Pancreas (tissue), 10 donors: ENCODE measurements at places on chromosomes 7 and 10. TPM values are rescaled to one million over a fixed set of nuclear protein-coding genes. Genes with fewer than 3 reads are reported as not detected.

DNA sequence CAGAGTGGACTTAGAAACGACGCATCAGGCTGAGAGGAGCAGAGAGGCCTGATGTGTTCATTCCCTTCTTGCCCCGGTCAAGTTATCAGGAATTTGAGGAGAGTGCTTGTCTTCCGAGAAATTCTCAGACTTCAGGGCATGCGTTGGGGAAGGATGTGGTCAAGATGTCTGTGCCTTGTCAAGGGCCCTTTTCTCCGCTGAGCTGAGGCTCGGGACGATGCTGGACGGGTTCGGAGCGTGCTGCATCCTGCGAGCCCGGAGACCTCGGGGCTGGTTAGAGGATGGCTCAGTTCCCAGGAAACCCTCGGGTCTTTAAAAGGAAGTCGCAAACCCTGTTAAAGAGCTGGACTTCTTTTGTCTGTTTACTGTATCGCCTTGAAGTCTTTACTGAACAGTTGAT, 325.4 kb downstream of the ADARB2 start:
- no peak for DNase-seq

DNA sequence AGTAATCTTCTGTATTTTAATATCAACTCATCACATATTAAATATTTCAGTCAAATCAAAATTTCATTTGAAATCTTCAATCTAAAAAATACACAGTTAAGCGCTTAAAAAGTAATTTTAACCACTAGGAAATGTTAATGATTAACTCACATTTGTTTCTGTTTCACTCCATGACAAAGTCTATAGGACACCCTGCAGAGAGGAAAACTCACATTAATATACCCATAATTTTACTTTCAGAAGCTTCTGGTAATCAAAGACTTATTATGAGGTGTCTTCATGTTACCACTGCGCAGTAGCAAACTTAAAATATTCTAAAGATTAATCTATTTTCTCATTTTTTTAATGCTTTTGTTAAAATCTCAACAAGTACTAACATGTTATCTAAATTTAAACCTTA, 41.0 kb upstream of the ZNF518A start:
- no peak for DNase-seq

DNA sequence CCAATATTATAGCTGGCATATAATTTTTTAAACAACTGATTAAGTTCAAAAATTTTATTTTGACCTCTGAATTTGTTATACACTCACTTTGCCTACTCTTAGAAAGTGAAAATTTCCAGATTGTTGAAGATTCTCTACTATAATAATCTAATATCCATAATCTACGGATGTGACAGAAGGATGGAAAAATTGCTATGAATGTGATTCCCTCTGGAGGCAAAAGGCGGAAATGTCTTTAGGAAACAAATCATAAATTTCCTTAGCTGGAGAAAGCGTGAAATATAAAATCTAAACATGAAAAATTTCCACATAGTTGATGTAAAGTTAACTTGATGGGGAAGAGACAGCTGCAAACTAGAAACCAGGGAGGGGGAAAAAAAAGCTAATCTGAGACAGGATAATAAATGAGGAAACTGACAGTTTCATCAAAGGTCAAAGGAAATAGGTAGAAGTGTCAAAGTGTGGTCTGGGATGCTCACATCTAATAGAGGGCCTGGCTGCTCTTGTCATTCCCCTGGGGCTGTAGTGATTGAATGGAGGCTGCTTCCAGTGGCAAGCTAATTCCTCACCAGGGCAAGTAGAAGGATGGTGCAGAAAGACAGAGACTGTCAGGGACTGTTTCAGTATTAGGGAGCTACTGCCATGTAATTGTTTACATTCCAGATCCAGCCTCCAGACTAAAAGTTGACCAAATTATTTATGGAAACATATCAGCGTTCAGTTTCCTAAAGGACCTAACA, 264.5 kb downstream of the SDHAF3 start:
- no peak for DNase-seq

GRCh38 chr7:132437730-132438129, 138.5 kb downstream of the PLXNA4 start:
- DNase-seq: no peak

GRCh38 chr7:50358041-50358705, 53.7 kb downstream of the IKZF1 start:
- DNase-seq: no peak

- DNase-seq: no peak
Observed at GRCh38 chr7:73582664-73583202, 4.4 kb upstream of the TBL2 start.

DNA sequence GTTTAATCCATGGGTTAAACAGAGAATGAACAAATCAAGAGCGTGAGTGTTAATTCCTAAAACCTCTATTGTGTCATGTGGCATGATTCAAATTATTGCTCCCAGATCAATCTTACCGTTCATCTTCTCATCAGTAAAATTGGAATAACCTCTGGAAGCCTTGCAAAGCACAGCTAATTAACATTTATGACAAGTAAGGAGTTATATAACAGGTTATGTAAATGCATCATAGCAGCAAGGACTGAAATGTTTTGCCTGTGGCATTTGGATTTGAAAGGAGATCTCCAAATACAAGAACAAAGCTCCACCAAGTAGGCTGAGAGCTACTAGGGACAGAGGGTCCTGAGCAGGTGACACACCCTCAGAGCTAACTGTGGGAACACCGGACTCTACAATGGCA, 502.9 kb upstream of the CELF2 start:
- no peak for DNase-seq

- no peak for DNase-seq
Observed at GRCh38 chr7:134431815-134432214, 27.1 kb downstream of the AKR1B1 start.

GRCh38 chr10:27072436-27073114, 27.7 kb downstream of the ANKRD26 start:
- no peak for DNase-seq

DNA sequence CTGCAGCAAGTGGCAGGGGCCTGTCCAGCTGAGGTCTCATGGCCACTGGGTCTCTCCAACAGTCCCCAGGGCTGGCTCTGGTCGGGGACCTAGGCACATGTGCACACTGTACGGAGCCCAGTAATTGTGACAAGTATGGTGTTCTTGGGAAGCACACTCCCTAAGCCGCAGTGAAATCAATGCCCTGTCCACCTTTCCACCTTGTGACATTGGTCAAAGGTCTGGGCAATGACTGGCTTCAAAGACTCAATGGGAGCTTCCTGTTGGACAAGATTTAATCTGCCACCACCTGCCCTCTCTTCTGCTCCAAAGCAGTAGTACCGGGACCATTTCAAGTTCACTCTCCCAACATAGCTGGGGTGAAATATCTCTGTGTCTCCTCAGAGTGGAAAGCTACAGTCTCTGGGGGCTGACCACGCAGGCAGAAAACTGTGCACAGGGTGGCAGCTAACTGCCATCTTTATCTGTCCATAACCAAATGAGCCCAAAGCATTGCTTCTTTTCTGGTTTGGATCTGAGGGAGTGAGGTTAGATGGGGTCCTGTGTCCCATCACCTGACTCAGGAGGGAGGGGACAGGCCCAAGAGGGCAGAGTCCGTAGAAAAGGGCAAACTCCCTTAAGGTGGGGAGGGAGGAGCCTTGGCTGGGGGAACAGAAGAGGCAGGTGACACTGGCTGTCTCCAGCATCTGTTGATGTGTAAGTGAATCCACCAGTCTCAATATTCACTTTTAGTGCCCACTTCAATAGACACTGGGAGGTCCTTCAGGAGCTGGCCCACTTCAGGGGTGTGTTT, 307.7 kb downstream of the TNS3 start:
- no peak for DNase-seq

DNA sequence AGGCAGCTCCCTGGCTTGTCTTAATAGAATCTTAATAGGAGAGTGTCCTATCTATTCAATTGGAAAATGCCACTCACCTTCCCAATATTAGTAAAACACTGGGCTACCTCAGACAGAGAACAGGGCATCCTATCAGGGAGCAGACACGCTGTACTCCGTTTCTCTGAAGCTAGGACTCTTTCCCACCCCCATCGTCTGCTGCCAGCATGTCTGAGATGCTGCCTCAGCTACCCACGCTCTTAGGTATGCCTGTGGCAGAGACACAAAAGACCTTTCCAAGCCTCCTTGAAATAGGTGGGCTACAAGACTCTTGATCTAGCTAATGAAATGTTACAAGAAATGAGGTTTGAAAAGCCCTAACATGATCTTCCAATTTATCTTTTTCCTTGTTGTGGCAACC, 2.5 kb upstream of the LRIT2 start:
- DNase-seq: no peak

DNA sequence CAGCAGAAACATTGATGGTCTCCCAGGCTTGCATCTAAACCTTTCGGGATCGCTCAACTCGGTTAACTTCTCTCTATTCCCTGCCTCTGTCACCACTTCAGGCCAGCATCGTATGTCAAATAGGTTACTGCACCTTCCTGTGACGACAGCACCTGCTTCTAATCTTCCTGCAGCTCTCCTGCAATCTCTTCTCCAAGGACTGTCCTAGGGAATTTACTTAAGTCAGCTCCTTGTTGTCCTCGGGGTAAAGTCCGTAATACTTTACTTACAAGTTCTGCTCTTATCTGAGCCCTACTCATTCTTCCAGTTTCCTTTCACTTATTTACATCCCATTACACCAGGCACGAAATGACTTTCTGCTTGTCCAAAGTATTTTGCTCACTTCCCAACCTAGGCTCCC, 372.7 kb upstream of the AKR1E2 start:
- no peak for DNase-seq

DNA sequence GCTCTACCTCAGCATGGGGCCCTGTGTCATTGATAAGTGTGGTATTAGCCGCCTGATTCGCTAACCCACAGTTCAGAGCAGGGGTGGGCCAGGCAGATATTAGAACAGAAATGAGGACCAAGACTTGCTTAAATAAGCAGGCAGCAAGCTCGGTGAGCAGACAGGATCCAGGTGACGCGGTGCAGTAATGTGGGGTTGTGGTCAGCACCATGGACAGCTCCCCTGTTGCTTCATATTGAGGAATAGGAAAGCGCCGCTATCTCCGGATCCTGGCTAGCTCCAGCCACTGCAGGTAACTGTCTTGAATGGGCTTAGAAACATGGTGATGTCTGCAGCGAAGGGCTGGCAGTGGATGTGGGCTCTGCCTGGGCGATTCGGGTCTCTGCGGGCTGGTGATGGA, 51.3 kb upstream of the GPR26 start:
- DNase-seq: peak; percentile 49

The ATP6V0A4 gene
- total RNA-seq: 0.23 TPM

The PGAM1 gene
- total RNA-seq: 48.2 TPM

The ITPRID1 gene
- 0.28 TPM for total RNA-seq

The SH2D4B gene
- not detected for total RNA-seq

The SRGN gene
- 6.2 TPM for total RNA-seq

The FEZF1 gene
- total RNA-seq: not detected

The CARD11 gene
- 5.3 TPM for total RNA-seq

The MMRN2 gene
- total RNA-seq: 3.4 TPM

The ECHDC3 gene
- total RNA-seq: 12.3 TPM

The OR6B1 gene
- total RNA-seq: not detected

The CYP3A4 gene
- not detected for total RNA-seq

The OR9A2 gene
- not detected for total RNA-seq

The GPR85 gene
- total RNA-seq: 0.12 TPM

The ABCA13 gene
- total RNA-seq: 1.5 TPM

The SAMD9L gene
- 3.5 TPM for total RNA-seq

The GIMAP4 gene
- total RNA-seq: 5.4 TPM

The SPDYE8 gene
- total RNA-seq: not detected
